ENCODE measurements at places on chromosomes 7 and 10.

DNA sequence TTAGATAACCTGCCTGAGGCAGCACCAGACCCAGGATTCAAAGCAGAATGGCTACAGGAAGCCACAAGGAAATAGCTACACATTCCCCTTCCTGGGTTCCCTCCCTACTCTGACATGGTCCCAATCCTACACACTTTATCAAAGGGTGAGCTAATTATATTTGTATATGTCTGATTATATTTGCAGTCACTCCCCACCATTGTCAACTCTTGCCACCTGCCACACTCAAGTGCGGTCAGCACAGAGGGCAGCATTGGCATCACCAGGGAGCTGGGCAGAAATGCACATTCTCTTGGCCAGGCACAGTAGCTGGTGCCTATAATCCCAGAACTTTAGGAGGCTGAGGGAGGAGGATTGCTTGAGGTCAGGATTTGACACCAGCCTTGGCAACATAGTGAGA is 114.1 kb upstream of the PDLIM1 start:
- DNase-seq, result no peak

DNA sequence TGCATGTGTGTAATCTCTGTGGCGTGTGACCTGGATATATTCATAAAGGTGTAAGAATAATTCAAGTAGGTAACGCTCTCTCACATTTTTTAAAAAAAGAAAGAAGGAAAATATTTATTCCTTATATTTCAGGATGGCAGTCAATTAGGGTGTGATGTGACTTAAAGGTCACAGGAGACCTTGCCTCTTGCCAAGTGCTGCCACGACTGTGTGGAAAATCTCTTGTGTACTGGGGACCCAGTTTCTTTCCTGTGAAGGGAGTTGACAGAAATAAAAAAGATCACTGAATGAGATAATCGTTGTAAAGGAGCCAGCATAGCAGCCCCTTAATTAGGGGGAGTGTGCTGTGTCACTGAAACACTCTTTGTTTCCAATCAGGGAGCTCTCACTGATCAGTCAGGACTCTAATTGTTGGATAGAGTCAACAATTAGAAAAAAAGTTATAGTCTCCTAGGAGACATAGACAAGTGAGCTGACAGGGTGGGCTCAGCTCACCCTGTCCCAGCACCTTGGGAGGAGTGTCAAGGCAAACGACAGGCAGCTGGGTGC is 31.1 kb downstream of the PTPRE start:
- no peak for DNase-seq

DNA sequence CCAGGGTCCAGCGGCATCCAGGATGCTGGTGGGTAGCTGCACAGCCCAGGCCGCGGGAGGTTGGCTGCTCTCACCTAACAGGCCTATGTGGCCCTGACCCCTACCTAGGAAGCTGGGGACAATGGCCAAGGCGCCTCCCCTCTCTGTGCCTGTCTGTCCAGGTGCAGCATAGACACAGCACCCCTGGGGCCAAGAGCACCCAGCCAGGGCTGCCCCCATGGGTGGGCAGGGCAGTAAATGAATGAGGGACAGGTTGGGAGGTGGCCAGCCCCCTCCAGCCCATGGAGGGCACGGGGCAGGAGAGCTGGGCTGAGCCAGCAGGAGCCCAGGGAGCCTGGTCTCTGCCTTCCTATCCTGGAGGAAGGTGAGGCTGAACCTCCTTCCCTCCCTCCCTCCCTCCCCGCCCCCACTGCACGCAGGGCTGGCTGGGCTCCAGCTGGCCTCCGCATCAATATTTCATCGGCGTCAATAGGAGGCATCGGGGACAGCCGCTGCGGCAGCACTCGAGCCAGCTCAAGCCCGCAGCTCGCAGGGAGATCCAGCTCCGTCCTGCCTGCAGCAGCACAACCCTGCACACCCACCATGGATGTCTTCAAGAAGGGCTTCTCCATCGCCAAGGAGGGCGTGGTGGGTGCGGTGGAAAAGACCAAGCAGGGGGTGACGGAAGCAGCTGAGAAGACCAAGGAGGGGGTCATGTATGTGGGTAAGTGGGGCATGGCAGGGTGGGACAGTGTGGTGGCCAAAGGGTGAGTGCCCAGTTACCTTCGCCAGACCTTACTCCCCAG is at the start of gene SNCG:
TSS of gene SNCG (plus strand) at position 484 of the 785 bp plus-strand sequence. CDS start at position 583, 99 bp downstream.
- DNase-seq, result peak; percentile 34

DNA sequence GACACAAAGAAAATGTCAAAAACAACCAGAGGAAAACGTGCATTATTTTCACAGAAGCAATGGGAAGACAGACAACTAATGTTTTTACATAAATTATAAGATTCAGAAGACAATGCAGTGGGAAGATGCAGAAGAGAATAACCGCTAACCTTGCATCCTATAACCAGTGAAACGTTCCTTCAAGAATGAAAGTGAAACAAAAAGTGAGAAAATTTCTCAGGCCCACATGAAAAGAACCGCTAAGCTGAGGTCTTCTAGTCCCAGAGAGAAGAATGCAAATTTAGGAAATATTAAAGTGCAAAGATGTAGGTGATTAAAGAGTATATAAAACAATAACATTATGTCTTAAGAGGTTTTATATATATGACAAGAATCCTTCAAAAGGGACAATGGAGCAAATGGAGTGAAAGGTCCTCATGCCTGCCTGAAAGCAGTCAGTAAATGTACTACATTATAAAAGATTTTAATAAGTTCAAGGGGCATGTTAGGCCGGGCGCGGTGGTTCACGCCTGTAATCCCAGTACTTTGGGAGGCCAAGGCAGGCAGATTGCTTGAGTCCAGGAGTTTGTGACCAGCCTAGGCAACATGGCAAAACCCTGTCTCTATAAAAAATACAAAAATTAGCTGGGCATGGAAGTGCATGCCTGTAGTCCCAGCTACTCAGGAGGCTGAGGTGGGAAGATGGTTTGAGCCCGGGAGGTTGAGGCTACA is 43.1 kb upstream of the DDC start:
- no peak for DNase-seq

DNA sequence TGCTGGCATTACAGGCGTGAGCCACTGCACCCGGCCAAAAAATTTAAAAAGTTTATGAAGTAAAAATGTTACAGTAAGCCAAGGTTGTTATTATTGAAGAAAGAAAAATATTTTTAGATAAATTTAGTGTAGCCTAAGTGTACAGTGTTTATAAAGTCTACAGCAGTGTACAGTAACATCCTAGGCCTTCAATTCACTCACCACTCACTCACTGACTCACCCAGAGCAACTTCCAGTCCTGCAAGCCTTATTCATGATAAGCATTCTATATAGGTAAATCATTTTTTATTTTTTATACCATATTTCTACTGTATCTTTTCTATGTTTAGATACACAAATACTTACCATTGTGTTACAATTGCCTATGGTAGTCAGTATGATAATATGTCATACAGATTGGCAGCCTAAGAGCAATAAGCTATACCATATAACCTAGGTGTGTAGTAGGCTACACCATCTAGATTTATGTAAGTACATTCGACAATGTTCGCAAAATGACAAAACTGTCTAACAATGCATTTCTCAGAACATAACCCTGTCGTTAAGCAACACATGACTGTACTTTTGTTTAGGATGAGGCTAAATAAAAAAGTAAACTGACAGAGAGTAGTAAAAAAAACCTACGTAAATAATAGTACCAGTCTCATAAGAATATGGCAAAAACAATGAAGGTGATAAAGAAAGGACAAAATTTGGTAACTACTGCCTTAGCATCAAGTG is 77.8 kb upstream of the FAM133B start:
- DNase-seq, result no peak

DNA sequence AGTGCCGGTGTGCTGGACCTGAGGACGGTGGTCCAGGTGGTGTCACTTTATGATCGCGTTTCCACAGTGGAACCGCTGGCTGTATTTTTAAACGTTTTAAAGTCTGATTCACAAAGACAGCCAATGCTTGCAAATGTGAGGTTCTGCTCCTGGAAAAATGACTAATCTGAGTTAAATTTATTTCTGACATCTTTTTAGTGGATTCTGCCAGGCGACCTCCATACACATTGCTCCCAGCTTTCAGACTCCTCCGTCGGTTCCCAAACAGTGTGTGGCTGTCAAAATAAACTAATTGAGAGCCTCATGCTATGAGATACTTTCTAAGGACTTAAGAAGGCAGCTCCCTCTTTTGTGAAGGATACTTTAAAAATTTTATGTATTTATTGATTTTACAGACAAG is 12.7 kb upstream of the TTYH3 start:
- no peak for DNase-seq

DNA sequence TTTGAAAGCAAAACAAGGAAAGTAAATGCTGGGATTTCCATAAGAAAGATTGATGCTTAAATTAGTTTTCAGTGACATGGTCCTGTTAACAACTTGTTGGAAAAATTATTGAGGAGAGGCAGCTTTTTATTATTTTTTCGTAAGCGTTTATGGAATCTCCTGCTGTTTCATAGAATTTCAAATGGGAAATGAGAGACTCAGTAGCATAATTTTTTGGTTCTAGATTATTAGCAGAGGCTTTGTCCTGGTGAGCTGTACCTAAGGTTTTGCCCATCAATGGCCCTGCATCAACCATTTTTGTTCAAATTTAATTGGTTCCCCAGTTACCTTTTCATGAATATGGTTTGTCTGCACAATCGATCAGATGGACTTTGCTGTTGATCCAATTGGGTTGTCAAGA is 205.7 kb downstream of the BMPER start:
- DNase-seq, result no peak

GRCh38 chr7:87128861-87129267 is 23.4 kb upstream of the DMTF1 start:
- DNase-seq, result peak; percentile 5

All from DMS153 (cell line).